ENCODE measurements at places on chromosomes 7 and 10. TPM values are rescaled to one million over a fixed set of nuclear protein-coding genes. Genes with fewer than 3 reads are reported as not detected.

CLRN3 gene
- not detected for total RNA-seq

CCDC7 gene
- total RNA-seq: 1.6 TPM

MXI1 gene
- total RNA-seq: 5.6 TPM

JAKMIP3 gene
- total RNA-seq: 0.50 TPM

ZNF804B gene
- not detected for total RNA-seq

TSPAN13 gene
- 18.7 TPM for total RNA-seq

- no peaks in the 10 kb centered on the region for H3K27me3 ChIP-seq
- H3K4me1 ChIP-seq: peaks cover 10% of the 10 kb centered on the region
- no peak overlapping the region for H3K4me3 ChIP-seq
- H3K36me3 ChIP-seq: peaks cover 12% of the 10 kb centered on the region
- H3K27ac ChIP-seq: no peak overlapping the region
Observed at GRCh38 chr10:123748711-123749110, 82.6 kb downstream of the GPR26 start.

- no peak overlapping the region for H3K27ac ChIP-seq
- H3K4me1 ChIP-seq: peaks cover 3% of the 10 kb centered on the region
- DNase-seq: no peak
- H3K36me3 ChIP-seq: 0 out of 2 replicates have a peak, but pooled peaks cover 4% of the 10 kb centered on the region
- no peak overlapping the region for H3K4me3 ChIP-seq
Observed at GRCh38 chr10:34195364-34196057, 619.6 kb downstream of the PARD3 start.

GRCh38 chr10:23317416-23317815, 27.2 kb downstream of the C10orf67 start:
- no peak overlapping the region for H3K27ac ChIP-seq
- H3K36me3 ChIP-seq: no peaks in the 10 kb centered on the region
- H3K4me3 ChIP-seq: no peak overlapping the region
- no peaks in the 10 kb centered on the region for H3K4me1 ChIP-seq
- no peak for DNase-seq

DNA sequence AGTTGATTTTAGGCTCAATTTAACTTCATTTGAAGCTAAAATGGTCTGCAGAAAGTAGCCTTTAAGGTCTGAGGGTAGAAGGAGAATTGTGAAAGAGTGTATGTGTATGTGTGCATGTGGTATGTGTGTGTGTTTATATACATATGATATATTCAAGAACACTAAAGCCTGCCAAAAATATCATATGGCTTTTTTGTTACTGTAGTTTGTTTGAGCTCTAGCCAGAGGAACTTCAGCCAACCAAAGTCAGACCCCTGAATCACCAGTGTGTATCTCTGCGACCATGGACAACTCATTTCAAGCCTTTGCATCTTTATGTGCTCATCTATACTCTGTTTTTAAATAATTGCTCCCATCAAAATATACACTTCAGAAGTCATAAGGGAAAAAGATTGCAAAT, 58.4 kb upstream of the HDAC9 start:
- no peaks in the 10 kb centered on the region for H3K36me3 ChIP-seq
- H3K27me3 ChIP-seq: no peaks in the 10 kb centered on the region

- no peak overlapping the region for H3K4me3 ChIP-seq
- H3K27ac ChIP-seq: no peak overlapping the region
- peak; percentile 54 for DNase-seq
- peaks cover 11% of the 10 kb centered on the region for H3K4me1 ChIP-seq
- no peaks in the 10 kb centered on the region for H3K27me3 ChIP-seq
Observed at GRCh38 chr10:95552679-95553342, 8.4 kb downstream of the SORBS1 start.

- H3K27ac ChIP-seq: no peak overlapping the region
- DNase-seq: no peak
- H3K27me3 ChIP-seq: no peaks in the 10 kb centered on the region
- no peaks in the 10 kb centered on the region for H3K36me3 ChIP-seq
- H3K4me1 ChIP-seq: no peaks in the 10 kb centered on the region
Observed at GRCh38 chr7:104089612-104090011, 100.2 kb upstream of the RELN start.
